ENCODE measurements at places on chromosomes 3 and 15. TPM values are rescaled to one million over a fixed set of nuclear protein-coding genes. Genes with fewer than 3 reads are reported as not detected.

GRCh38 chr3:177150970-177151627 is 46.2 kb downstream of the TBL1XR1 start:
- no peak for DNase-seq

GRCh38 chr3:190323246-190323626 is 990 bp upstream of the CLDN1 start:
- no peak for DNase-seq

GRCh38 chr3:26719134-26719533 is 96.6 kb downstream of the LRRC3B start:
- no peak for DNase-seq

- DNase-seq = no peak
Observed at GRCh38 chr15:77470235-77470634, 49.5 kb downstream of the HMG20A start.

DNA sequence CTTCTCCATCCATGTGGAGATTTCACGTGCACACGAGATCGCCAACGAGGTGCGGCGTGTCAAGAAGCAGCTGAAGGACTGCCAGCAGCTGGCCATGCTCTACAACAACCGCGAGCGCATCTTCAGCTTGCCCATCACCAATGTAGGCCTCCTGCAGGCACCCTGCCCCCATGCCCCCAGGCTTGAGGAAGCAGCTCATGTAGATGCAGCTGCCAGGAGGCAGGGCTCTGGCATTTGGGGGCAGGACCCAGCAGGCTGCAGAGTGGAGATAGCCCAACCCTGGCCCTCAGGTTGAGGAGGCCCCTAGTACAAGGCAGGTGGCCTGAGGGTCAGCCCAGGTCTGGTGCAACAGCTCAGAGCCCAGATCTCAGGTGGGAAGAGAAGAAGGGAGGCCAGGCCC is 36.4 kb downstream of the DNAH1 start:
- no peak for DNase-seq

GRCh38 chr15:41993472-41994170 is 21.3 kb upstream of the EHD4 start:
- DNase-seq = no peak

DNA sequence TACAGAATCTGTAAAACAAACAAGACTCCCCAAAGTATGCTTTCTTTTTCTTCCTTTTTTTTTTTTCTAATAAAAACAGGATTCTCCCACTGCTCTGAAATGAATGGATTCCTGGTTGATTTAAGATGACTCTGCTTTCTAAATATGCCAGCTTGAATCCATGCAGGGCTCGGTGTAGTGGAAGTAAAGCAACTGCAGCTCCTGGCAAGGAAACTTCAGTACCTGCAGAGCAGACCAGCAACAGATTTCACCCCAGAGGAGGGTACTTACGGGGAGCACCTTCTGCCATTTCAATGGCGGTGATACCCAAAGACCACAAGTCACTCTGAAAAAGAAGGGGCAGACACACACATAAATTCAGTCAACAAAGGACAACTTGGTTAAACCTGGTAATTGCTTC is 150.5 kb upstream of the SLC2A2 start:
- no peak for DNase-seq

GRCh38 chr3:8900869-8901268 is 62.4 kb downstream of the RAD18 start:
- DNase-seq = no peak

- DNase-seq = no peak
Observed at GRCh38 chr3:10635446-10636076, 130.2 kb upstream of the ATP2B2 start.

GRCh38 chr15:81516461-81516860 is 142.4 kb upstream of the TMC3 start:
- DNase-seq = no peak

GRCh38 chr3:192490720-192491119 is 236.6 kb downstream of the FGF12 start:
- no peak for DNase-seq

GRCh38 chr15:78933823-78934654 is 10.8 kb downstream of the CTSH start:
- no peak for DNase-seq

DNA sequence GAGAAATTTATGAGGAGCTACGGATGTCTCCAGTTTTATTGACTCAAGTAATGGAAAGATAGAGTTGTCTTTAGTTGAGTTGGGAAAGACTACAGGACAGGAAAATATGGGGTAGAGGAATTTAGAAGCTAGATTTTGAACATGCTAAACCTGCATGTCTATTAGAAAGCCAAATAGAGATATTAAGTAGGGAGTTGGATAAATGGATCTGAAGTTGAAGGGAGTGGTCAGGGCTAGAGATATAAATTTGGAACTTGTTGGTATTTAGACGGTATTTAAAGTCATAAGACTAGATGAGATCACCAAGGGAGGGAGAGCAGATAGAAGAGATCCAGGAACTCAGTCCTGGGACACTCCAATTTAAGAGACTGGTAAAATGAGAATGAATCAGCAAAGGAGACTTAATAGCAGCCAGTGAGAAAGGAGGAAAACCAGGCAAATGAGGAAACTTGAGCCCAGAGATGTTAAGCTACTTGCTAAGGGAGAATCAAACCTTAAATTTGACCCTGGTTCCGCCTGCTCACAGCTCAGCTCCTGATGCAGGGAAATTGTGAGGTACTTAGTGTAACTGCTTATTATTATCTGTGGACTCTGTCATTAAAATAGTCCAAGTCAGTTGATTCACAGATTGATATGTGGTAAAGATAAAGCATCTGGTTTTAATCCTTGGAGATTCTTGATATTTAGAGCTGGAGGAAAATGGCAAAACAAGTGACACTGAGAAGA is 35.8 kb downstream of the ABI3BP start:
- DNase-seq = no peak

DNA sequence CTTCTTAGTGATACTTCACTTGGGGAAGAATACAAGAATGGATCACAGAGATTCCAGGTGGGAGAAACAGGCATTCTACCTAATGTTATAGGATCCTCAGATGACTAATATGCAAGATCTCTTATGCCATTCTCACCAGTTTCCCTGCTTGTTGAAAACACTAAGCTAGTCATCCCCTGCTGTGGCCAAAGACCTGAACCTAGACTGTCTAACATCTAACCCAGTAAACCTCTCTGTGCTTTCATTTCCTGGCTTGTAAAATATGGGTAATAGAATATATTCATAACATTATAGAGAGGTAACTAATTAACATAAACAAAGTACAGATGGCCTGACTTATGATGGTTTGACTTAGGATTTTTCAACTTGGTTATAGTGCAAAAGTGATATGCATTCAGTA is 776.3 kb downstream of the TUSC7 start:
- DNase-seq = no peak

GRCh38 chr3:144394032-144394431 is 422.4 kb downstream of the DIPK2A start:
- no peak for DNase-seq

DNA sequence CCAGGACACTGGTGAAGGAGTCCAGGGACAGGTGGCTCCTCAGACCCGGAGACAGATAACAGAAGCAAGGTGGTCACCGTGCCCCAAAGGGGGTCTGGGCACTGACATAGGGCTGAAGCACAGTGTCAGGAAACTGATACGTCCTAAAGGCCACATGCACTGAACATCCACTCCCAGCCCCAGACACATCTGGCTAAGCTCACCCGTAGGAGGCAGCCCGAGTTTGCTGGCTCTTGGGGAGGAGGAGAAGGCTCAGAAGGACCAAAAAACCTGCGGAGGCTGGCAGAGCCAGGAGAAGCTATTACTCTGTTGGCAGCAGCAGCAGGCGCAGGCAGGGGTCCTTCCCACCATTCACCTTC is 1.2 kb downstream of the CACNA2D2 start:
- no peak for DNase-seq

DNA sequence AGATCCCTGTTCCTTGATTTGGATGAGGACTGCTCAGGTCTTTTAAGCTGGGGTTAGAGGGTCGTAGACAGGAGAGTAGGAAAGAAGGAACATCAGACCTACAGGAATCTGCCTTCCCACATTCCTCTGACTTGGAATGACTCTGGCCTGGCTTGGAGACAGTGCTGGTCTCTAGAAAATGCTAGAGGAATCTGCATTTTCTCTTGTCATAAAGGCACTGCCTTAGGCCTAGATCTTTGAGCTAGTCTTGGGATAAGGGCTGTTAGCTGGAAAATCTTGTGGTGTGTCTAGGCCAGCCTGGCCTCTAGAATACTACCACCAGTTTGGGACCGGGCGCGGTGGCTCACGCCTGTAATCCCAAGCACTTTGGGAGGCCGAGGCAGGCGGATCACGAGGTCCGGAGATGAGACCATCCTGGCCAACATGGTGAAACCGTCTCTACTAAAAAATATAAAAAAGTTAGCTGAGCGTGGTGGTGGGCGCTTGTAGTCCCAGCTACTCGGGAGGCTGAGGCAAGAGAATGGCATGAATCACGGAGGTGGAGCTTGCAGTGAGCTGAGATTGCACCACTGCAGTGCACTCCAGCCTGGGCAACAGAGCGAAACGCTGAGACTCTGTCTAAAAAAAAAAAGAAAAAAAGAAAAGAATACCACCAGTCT is 17.3 kb upstream of the BSN start:
- DNase-seq = no peak

GRCh38 chr15:55992769-55993110 is 672 bp downstream of the NEDD4 start:
- no peak for DNase-seq

- no peak for DNase-seq
Observed at GRCh38 chr3:45067486-45067885, 41.4 kb downstream of the CLEC3B start.

DNA sequence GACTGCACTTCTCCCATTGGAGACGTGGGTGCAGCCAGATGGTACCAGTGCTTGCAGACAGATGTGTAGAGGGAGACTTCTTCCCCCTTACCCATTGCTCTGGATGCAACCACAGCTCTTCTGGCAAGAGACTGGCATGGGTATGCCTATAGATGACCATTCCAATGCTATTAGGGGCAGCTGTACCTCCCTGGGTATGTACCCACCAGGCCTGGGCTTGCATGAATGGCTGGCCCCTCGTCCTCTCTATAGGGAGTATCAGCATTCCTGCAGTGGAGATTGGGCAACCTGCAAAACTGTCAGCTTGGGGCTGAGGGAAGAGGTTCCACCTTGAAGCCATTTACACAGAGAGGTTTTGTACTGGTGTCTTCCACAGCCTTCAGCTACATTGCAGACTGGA is 57.6 kb upstream of the FXR1 start:
- no peak for DNase-seq

- no peak for DNase-seq
Observed at GRCh38 chr3:35677797-35678196, 38.5 kb downstream of the ARPP21 start.

GRCh38 chr3:173743111-173743510 is 345.6 kb downstream of the NLGN1 start:
- no peak for DNase-seq

DNA sequence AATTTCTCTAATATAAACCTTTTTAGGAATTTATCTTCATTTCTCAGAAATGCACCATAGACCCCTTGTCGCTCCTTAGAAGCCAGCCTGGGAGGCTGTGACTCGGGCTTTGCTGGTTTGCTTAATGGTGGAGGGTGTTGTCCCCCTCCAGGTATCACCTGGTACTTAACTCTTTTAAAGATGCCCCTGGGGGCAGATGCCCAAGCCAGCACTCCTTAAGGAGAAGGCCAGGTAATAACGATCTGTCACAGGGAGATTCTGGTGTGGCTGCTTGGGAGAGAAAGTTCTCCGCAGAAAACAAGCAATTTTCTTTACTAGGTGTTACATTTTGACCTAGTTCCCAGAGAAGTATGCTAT is 22.3 kb downstream of the EHD4 start:
- DNase-seq = no peak

GRCh38 chr3:54169524-54169923 is 47.2 kb downstream of the CACNA2D3 start:
- DNase-seq = no peak

- peak; percentile 73 for DNase-seq
Observed at GRCh38 chr15:79283252-79284048, 928 bp downstream of the ANKRD34C start.

DNA sequence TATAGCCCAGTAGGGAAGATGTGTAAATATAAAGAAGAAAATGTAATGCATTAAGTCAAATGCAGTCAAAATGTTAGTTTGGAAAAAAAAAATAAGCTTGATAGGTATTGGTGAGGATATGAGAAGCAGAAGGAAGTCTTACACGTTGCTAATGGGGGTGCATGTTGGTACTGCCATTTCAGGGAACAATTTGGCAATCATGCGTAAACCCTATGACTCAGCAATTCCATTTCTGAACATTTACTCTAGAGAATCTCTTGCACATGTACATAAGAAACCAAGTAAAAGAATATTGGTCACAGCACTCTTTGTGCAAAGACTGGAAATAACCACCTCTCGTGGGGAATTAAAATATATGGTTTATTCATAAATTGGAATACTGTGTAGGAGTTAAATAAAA is 35.5 kb upstream of the TIMP4 start:
- DNase-seq = no peak

DNA sequence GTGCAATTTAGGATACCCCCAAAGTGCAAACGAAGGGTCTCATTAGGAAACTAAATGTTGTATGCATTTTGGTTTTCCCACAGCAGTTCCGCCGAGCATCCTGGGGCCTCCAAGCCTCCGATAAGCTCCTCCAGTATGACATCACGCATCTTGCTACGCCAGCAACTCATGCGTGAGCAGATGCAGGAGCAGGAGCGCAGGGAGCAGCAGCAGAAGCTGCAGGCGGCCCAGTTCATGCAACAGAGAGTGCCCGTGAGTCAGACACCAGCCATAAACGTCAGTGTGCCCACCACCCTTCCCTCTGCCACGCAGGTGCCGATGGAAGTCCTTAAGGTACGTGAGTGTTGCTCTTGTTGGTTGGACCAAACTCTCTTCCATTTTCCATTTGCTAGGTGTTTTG is 120.5 kb upstream of the SAMMSON start:
- DNase-seq = no peak

- no peak for DNase-seq
Observed at GRCh38 chr3:46297658-46298423, 55.6 kb downstream of the CCR3 start.

DNA sequence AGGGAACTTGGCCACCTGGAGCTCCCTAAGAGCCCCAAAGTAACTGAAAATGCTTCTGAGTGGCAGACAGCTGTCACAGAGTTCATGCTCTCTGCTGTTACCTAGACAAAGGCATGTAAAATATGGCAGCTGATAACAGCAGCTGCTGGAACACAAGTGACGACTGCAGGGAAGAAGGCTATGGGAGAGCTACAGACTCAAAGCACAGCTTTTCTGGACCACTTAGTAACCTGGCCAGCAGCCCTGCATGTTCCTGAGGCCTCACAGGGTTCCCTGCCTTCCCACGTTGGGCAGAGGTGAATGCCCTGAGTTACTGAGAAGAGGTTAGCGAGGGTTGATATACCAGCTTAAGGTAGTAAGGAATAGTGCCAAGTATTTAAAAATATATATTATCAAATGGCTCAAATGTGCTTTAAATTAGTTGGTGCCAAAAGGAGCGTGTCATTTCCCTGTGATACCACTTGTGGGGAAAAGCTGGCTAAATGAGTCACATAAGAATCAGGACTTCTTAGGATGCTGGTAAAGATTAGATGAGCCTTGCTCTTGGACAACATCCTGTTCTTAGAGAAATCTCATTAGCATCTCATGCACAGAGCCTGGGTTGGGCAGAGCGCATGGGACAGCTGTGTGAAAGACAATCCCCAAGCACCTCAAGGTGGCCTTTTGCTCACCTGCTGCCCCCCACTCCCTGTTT is 76.4 kb upstream of the SCN5A start:
- DNase-seq = no peak

GRCh38 chr3:139219463-139219862 is 124.4 kb upstream of the MRPS22 start:
- no peak for DNase-seq

The SLC24A5 gene
- total RNA-seq = not detected

The PCYT1A gene
- total RNA-seq = 58.4 TPM

The RARRES1 gene
- total RNA-seq = not detected

The GOLGA6L9 gene
- 4.7 TPM for total RNA-seq

The RTP1 gene
- not detected for total RNA-seq

The JMJD7 gene
- 33.8 TPM for total RNA-seq

The MESP1 gene
- 1.8 TPM for total RNA-seq
